ENCODE measurements at places on chromosomes 2 and 18.
A peak's percentile ranks its signal among the peaks of the same experiment; 100 is the strongest.

- DNase-seq, result no peak
Measured at GRCh38 chr2:202204855-202205254, 33.5 kb downstream of the SUMO1 start.

- DNase-seq, result no peak
Measured at GRCh38 chr18:34594266-34594665, 115.8 kb upstream of the DTNA start.

GRCh38 chr2:12287220-12287751 lies 429.4 kb upstream of the TRIB2 start:
- no peak for DNase-seq

DNA sequence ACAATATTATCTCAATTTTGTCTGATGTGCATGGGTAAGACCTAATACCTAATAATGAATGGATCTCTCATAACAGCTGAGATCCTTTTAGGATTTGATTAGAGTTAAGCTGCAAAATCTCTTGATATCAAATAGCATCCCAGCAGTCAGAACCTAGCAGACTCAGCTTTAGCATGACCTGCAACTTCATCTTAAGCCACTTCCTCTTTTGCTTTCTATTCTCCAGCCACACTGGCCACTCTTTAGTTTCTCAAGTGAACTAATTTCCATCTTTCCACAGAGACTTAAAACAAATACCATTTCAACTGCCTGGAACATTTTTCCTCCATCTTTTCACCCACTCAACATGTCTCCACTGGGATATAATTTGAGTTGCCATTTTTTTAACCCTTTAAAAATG lies 1251.6 kb upstream of the ZEB2 start:
- no peak for DNase-seq

GRCh38 chr2:143128681-143129580 lies at the start of gene ARHGAP15:
ARHGAP15 (plus strand) TSS chr2:143129419.
- no peak for DNase-seq

DNA sequence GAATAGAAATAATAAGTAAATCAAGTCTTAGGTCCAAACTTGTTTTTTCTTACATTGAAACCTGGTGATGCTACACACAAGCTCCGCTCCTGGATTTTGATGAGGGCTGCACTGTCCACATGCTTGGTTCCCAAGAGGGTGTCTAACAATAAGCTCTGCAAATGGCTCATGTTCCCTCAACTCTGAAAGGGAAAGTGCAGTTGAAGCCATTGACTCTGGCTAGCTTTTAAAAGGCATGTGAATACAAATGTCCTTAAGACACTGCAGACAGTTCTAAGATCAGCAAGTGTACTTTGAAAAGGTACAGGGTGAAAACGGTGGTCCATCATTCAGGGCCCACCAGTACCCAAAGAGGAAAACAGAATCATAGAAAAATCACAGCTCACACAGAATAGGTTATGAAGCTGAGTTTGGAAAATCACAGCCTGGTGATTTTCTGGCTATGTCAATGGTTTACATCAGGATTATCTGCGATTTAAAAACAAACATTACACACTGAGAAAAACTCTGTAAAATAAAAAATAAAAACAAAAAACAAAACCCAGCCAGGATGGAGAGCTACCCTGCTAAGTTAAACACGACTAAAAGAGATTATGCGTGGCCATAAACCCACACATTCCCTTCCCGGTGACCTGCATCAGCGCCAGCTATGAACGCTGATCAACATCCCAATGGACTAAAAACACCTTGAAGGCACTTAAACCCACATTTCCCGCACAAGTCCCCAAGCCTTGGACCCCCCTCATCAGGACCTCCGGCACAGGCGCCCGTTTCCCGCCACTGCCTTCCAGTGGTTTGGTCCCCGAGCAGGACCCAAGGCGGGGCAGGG lies 554 bp downstream of the PFN4 start:
- DNase-seq, result no peak

DNA sequence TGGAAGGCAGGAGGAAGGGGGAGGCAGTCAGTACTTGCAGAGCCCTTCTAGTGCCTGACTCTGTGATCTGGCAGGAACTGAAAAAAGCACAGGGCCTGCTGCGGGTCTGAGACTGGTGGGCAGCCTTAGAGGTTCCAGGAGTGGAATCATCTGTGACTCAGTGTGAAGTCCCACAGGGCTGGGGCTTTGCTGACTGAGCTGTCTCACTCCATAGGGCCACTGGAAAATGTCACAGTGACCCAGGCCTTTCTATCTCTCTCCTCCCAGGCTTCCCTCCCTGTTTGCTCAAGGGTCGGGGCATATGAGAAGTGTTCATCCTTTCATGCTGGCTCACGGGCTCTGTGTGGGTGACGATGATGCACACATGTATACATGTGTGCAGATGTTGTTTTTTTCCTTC lies 47.1 kb upstream of the ZFP36L2 start:
- peak; percentile 84 for DNase-seq

DNA sequence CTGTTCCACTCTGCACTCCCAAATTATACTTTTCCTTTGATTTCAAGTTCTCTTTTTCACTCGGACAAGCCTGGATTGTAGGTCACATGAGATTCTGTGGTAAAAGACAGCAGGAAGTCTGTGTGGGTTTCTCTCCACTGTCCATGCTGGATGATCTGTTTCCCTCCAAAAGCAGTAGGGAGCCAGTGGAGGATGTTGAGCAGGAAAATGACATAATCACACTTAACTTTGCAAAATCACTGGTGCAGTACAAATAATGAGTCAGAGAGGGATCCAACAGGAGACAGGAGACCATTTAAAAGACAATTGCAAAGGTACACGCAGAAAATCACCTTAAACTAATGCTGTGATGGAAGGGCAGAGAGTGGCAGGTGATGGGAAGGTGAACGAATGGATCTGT lies 301.3 kb downstream of the ZNF407 start:
- DNase-seq, result peak; percentile 77

DNA sequence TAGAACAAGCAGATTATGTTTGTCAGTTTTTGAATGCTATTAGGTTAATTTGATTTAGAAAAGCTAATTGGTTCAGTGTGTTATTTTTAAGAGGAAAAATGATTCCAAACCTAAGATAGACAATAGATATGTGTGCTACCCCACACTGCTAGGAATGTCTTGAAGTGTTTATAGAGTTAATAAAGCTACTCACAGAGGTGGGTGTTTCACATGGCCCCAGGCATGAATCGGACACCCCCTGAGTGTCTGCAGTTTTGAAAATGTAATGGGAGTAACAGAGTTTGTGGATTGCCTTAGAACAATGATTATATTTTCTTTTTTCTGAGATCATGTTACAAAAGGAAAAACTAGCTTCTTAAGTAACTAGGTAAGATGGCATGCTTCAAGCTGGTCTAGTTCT lies 348.3 kb downstream of the ADCYAP1 start:
- no peak for DNase-seq

GRCh38 chr2:100274566-100275199 lies 47.6 kb downstream of the LONRF2 start:
- no peak for DNase-seq

GRCh38 chr18:64037812-64038414 lies 68.0 kb downstream of the SERPINB8 start:
- DNase-seq, result peak; percentile 23

DNA sequence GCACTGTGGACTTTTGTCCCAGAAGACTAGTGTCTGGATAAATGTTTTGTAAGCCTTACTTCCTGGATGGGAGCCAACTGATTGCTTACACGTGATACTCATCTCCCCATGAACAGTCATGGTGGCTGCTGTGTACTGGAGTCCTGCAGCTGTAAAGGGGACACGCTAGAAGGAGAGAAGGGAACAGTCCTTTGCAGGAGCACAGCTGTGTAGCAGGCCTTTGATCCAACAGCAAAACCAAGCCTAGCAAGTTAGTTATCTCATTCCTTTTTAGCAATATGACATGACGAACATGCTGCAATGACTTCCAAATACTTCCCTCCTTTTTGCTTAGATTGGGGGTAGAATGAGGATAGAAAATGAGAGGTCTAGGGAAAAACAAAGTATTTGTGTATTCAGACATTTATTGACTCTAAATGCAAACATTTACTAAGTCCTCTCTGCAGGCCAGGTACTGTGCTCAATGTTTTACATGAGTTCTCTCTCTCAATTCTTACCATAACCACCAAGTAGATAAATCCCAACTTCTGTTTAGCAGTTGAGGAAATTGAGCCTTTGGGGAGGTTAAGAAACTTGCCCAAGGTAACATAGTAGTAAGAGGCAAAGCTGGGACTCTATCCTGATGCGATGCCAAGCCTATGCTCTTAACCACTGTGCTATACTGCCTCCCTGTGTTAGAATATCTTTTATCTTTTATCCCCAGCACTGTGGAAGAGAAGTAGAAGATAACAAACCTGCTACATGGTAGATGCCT lies 55.4 kb upstream of the CD28 start:
- DNase-seq, result peak; percentile 73

- DNase-seq, result no peak
Measured at GRCh38 chr18:7607540-7608173, 40.5 kb downstream of the PTPRM start.

DNA sequence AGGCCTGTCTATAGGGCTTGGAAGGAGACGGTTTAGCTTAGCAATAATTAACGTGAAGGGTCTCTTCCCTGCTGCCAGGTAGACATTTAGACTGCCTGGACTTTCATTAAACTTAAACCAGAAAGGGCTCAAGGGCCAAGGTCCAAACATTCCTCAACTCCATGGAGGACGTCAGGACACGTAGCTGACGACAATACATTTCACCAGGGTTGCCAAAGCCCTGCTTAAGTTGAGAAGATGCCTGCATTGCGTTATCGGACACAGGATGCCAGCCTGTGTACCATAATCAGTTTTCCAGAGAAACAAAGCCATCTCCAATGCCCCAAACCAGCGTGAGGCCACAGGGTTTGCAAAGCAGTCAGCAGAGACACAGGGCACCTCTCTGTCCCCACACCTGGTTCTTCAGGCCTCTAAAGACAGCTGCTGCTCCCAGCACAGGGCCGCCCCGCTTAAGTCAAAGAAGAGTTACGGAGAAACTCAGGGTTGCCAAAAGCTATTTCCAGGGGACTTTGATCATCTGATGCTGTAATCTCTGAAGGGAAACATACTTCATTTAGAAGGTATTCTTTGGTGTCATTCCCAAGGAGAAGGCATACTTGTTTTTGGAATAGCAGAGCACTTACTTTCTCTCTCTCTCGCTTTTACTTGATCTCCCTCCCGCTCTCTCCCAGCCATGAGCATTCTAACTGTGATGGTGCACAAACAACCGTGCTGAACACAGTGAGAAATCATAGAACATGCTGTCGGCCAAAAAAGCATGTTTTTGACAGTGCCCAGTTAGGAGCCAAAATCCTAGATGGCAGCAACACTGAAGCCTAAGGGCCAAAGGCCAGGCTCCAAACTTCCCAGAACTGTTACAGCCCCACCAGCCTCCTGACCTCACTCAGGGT lies 46.0 kb downstream of the TTC32 start:
- DNase-seq, result peak; percentile 16
